Activated CD4-positive, CD25-positive, alpha-beta regulatory T cell (primary cell): ENCODE measurements at places on chromosomes 1 and 21.

- no peak for DNase-seq
Observed at GRCh38 chr1:247445526-247446356, 12.2 kb downstream of the OR2B11 start.

DNA sequence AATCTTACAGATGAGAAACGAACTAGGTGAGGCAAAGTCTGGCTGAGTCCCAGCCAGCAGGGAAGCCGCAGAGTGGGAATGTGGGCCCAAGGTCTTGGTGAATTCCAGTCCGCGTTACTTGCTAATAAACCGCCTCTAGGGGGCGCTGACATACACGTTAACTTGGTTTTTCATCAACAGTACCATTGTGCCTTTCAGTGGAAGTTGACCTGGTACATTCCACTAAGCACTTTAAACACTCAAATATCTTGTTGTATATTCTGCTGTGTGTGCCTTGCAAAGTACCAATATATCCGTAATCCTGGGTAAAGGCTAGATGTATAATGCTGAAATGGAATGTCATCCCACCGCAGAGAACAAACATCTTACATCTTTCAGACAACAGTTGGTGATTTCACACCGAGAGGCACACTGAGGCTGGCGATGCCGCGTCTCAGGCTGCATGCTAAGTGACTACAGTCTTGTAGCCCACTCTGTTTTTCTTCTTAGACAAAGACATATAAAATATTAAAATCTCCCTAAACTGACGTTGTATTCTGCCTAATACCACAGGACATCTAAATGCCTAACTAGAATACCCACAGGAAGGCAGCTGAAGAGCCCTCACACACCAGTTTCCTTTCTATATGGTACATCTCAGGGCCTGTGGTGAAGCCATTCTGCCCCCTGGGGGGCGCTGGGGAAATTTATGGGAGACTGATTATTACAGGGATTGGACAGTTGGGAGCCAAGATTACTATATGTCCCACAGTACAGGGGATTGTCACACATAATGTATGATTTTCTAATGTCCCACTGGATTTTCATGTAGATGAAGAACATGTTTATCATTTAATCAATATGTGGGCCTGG is 49.2 kb upstream of the C1orf198 start:
- peak; percentile 54 for DNase-seq

DNA sequence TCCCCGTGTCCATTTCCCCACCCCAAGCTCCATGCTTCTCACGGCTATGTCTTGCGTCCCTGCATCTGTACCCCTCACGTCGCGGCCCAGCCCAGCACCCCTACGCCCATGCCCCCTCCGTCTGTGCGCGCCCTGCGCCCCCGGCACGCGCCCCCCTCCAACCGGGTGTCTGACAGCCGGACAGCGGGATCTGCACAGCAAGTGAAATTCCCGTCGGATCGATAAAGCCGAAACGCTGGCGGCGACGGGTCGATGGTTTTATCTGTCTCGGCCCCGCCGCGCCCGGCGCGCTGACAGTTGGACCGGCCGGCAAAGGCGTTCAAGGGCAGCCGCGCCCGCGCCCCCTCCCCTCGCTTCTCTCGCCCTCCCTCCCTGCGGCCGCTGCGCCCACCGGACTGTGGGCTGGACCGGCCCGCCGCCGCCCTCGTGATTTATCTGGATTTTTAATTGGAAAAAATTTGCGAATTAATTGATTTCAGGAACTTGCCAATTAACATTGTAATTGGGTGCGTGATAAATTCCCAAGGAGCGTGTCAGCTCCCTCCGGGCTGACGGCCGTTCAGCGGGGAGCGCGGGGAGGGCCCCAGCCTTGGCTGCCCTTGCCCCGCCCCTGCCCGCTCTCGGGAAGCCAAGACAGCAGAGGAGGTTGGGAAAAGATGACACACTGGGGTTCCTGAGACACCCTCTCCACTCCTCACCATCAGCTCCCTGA is 57.1 kb downstream of the TMEM53 start:
- no peak for DNase-seq

GRCh38 chr1:150826299-150826698 is 18.2 kb upstream of the CTSK start:
- DNase-seq: no peak

GRCh38 chr1:79215311-79215710 is 208.8 kb upstream of the ADGRL4 start:
- no peak for DNase-seq

DNA sequence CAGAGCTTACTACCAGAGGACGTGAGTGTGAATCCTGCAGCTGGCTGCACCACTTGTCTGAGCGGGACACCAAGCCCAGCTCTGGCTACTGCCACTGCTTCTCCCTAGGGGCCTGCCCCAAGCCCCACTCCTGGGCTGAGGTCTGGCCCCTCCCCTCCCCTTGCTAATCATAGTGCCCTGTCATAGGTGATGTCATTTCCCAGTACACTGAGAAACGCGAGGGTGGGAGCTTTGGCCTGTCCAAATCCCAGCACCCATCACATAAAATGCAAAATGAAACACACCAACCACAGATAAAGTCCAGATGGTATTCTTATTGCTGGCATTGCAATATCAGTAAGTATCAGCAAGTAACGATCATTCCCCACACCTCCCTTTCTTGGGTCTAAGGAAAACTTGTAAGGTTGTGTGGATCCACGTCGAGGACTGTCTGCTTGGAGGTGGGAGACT is 77.7 kb downstream of the TOMM20 start:
- no peak for DNase-seq

DNA sequence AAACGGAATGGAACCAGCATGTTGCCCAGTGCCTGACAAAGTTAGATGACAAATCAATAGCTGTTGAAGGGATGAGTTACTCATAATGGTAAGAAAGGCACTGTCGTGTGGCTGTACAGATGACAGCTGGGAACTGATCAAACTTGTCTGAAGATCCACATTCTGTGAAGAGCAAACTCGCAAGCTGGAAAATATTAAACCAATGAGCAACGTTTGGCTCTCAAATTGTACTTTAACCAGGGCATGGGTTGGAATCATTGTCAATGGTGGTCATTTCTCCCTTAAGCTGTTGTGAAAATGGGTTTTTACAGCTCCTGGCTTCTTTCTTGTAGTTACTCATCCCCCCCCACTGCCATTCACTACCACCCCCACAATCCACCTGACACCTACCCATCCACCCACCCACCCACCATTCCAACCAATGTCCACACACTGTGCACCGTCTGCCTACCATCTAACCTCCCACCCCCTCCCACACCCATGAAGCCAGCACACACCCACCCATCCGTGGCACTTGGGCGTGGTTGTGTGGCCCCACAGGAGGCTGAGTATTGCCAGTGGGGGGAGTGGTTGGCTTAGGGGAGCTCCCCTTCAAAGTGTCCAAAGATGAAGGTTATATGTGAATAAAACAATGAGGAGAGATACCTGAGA is 46.7 kb downstream of the CLDN14 start:
- DNase-seq: no peak

DNA sequence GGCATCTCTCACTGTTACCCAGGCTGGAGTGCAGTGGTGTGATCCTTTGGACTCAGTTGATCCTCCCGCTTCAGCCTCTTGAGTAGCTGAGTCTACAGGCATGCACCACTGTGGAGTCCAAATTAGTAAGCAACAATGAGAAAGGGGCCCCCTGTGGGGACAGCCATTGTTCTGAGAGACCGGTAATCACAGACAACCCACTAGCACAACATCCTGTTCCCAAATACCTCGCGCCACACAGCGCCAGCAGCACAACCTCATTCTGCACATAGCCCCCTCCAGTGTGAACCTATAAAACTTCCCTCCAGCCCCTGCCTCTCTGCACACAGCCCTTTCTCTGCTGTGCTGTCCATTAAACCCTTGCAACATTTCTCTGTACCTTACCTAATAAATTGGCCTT is 226.4 kb downstream of the DYRK1A start:
- no peak for DNase-seq

DNA sequence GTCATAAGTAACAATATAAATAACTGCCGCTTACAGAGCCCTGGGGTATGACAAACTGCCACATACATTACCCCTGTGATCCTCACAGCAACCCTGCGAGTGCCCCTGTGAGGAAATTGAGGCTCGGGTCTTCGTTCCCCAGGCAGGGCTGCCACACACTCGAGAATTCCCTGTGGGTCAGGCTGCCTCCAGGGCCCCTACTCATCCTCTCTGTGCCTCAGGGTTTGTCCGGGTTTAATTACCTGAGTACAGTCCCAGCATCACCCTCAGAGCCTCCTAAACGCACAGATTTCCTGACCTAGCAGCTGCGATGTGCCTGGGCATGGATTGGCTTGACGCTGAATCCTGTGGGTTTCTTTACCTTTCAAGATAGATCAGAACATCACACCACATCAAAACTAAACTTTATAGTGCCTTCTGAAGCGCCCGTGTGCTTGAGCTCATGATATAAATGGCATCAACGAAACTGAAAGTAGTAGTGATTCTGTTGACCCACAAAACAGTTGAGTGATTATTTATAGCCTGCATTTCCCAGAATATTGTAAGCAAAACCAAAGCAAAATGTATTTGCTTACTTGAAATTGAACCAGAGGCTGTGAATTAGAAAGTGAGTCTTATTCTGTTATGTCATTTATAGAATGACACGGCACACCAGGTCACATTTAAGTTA is 14.0 kb downstream of the SLC37A1 start:
- DNase-seq: no peak

- no peak for DNase-seq
Observed at GRCh38 chr1:44681905-44682882, 7.7 kb downstream of the ARMH1 start.

DNA sequence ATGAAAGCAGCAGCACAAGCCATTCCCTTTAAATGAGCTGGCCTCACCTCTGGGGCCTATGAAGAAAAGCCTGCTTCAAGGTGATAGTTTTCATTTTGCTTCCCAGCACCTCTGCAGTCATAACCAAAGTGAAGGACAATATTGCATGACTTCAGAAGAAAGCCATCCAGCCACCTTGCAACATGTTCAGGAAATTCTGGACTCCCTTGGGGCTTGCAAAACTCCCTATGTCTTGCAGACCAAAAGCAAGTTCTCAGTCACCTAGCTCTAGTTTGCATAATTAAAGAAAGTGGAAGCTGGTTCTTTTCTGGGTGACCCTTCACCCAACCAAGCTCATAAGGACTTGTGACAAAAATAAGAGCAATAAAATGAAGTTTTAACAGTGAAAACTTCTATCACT is 87.6 kb downstream of the GFI1 start:
- DNase-seq: no peak

DNA sequence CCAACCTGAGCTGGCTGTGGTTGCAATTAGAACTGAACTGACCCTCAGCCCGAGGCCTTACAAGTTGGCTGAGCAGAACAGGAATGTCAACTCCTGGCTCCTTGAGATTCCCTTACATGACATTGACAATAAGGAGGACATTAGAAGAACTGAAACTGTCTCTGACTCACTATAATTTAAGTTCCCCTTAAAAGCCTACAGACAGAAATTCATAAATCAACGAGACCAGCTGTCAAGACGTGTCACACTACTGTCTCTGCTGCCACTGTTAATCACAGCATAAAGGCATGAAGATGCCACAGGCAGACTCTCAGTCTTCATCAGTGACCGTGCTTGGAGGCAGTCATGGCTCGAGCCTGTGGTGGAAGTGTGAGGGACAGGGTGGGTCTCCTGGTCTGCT is 168.8 kb downstream of the GABPA start:
- DNase-seq: no peak

DNA sequence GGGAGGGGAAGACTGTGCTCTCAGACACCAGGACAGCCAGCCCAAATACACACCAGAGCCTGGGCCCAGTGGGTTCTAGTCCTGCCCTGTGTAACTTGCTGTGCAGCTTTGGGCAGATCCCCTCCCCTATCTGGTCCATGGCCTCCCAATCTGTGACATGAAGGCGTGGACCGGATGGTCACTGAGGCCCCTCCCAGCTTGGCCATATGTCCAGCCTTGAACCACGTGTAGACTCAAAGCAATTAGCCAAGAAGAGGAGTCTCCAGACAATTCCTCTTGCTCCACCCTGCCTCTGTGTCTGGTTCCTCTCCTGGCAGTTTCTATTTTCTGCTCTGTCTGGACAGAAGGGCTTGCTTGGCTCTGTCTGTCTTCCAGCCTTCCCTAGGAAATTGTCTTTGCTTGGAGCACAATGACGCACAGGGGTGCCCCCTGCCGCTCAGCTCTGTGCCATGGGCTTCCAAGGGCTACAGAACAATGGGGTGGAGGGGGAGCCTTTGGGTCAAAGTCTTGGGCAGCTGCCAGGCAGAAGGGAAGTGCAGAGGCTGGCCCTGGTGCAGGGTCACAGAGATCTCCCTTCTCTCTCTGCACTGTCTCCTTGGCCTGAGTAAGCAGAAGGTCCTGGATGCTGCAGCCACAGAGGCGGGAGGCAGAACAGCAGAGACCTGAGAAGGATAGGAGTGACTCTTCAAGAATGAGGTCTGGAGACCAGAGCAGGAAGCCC is 66.1 kb downstream of the TENT5C start:
- no peak for DNase-seq

DNA sequence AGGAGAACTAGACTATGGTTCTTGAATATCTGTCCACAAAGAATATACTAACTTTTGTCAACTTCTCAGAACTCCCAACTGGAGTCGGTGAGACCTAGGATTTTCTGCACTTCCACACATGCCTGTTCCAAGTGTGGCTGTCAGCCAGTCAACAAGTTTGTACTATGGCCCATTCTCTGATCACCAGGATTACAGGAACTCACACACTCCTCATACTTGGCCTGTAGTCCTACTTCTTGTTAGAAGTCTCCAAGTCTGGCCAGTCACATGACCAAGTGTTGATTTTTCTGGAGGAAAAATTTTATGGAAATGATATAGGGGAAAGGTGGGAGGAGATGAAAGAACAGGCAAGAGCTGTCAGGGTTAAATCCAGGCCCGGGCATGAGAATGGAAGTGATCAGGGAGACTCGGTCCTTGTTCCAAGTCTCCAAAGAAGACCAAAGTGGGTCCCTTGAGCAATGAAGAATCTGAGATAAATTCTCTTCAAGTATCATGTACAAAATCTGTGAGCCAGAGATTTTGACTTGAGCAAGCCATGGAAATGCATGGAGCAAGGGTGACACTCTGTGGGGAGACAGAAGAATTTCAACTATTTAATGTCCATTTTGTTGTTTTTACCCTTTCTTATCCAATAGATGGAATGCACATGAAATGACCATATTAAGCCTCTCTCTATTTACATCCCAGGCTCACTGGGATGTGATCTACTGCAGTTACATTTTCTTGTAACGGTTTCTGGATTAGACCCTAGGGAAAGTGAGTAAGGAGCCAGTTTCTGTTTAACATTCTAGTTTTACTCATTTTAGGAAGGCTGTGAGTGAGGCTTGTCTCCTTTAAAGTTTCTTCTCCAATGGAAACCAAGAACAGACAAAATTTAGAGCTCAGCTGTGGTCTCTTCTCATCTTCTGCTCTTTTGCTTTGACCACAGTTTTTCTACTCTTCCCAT is 320.9 kb downstream of the ASTN1 start:
- DNase-seq: no peak
